Skin of body (tissue), 3 donors: ENCODE measurements at places on chromosomes 16 and 17. TPM values are rescaled to one million over a fixed set of nuclear protein-coding genes. Genes with fewer than 3 reads are reported as not detected.

HOXB1 gene
- not detected for total RNA-seq

CD79B gene
- 2.2 TPM for total RNA-seq

TEPSIN gene
- total RNA-seq: 9.7 TPM

PLXDC1 gene
- 5.4 TPM for total RNA-seq

TBC1D3C gene
- total RNA-seq: not detected

AHSP gene
- 111 TPM for total RNA-seq

NPIPA3 gene
- not detected for total RNA-seq

- DNase-seq: no peak
Observed at GRCh38 chr17:72639711-72640110, 452.8 kb downstream of the SLC39A11 start.

- DNase-seq: no peak
Observed at GRCh38 chr16:83066881-83067280, 440.1 kb downstream of the CDH13 start.

DNA sequence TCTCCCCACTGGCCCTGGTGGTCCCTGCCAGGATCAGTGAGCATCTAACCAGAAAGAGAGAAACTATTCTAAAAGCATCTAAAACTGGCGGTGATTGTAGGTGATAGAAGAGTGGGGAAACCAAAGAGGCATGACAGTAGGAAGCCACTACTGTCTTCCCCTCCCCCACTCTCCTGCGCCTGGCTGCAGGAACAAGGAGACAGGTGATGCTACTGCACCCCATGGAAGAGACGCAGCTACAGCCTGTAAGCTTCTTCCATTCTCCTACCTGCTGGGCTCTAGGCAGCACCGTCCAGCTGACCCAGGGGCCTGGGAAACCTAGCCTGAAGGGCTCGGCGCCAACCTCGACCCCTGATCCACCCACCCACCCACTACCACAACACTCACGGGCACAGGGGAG lies 32.4 kb upstream of the CSNK2A2 start:
- no peak for DNase-seq

GRCh38 chr16:54107583-54108202 lies 178.9 kb downstream of the IRX3 start:
- no peak for DNase-seq

GRCh38 chr16:2470234-2470601 lies 879 bp upstream of the NTN3 start:
- no peak for DNase-seq

GRCh38 chr17:58492238-58493121 lies 4.3 kb upstream of the HSF5 start:
- no peak for DNase-seq
